ENCODE measurements at places on chromosomes 2 and 18.

GRCh38 chr2:152580714-152581113 lies 136.5 kb downstream of the PRPF40A start:
- DNase-seq, result no peak

GRCh38 chr2:43266711-43267111 lies 40.3 kb upstream of the ZFP36L2 start:
- no peak for DNase-seq

DNA sequence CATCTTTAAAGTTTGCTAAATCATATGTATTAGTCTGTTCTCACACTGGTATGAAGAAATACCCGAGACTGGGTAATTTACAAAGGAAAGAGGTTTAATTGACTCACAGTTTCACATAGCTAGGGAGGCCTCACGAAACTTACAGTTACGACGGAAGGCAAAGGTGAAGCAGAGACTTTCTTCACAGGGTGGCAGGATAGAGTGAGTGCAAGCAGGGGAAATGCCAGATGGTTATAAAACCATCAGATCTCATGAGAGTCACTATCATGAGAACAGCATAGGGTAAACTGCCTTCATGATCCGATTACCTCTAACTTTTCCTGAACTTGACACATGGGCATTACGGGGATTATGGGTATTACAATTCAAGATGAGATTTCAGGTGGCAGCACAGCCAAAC lies 1075.2 kb upstream of the NRXN1 start:
- no peak for DNase-seq

GRCh38 chr18:23964282-23965238 lies 50.0 kb upstream of the TTC39C start:
- peak; percentile 67 for DNase-seq

DNA sequence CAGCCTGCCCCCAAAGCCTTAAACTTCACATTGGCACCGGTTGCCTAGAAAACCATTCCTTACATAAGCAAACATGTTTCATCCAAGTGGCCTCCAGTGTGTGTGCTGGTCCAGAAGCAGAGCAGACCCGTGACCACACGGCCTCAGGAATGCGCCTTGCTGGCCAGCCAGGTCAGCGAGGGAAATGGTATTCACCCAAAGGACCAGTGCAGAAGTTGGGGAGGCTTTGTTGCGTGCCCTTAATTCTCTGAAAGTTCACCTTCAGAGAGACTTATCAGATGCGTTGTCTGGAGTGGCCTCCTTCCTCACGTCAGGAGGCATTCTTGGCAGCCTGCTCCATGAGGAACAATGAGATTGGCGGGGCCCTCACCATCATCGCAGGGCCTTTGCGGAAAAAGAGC lies 25.9 kb downstream of the NRP2 start:
- DNase-seq, result no peak

DNA sequence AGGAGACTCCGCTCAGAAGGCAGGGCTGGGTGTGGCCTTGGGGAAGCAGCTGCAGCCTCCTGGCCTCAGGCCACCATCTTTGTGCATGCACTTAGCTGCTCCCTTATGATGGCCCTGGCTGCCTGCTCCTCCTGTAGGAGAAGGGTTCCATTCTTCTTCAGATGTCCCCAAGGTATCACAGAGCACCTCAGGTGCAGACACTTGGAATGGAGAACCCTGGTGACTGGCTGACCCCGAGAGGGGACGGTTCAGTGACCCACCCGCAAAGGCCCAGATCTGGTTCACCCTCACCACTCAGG lies 9.6 kb downstream of the GPAT2 start:
- no peak for DNase-seq

- DNase-seq, result no peak
These were observed 37.0 kb downstream of the PUM2 start for GRCh38 chr2:20313659-20314058.

GRCh38 chr2:141526760-141527159 lies 604.1 kb downstream of the LRP1B start:
- DNase-seq, result no peak

DNA sequence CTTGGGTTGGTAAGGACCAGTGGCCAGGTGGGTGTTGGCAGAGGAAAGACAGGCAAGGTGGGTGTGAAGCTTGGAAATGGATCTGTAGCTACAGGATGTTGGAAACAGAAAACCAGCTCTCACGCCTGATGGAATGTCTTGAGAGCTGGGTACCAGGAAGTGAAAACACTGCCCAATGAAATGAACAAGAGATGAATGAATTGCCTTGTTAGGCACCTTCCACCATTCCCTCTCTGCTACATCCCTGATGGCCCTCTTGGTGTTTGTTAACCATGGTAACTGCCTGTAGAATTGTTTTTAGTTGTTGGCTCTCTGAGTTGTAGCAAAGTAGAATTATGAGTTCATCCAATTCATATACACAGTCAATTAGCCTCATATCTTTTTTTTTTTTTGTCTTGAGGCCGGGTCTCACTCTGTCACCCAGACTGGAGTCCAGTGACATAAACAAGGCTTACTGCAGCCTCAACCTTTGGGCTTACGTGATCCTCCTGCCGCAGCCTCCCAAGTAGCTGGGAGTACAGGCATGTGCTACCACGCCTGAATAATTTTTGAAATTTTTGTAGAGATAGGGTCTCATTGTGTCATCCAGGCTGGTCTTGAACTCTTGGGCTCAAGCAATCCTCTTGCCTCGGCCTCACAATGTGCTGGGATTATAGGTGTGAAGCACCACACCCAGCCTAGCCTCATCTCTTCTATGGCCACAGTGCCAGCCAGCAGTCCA lies 9.5 kb downstream of the KCMF1 start:
- DNase-seq, result no peak

DNA sequence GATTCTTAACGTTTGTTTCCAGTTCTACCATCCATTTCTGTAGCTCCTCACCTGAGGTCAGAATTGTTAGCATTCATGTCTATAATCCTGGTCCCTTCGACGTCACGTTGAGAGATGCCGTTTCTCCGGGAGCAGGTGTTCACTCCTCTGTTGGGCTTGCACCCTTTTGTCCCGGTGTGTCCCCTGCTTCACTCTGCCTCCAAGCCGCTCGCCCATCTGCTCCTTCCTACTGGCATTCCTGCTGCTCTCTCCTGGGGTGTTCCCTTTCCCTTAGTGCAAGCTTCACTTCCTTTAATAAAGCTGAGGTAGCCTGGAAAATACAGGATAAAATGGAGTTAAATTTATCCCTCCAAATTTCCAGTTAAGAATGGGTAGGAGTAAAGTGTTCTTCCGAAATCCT lies 61.9 kb upstream of the CABYR start:
- DNase-seq, result no peak

- DNase-seq, result no peak
These were observed 321.4 kb downstream of the CYP26B1 start for GRCh38 chr2:71826299-71826698.

- no peak for DNase-seq
These were observed 75.4 kb upstream of the GRB14 start for GRCh38 chr2:164696634-164697033.

- no peak for DNase-seq
These were observed 2.7 kb downstream of the OTX1 start for GRCh38 chr2:63053081-63053888.

DNA sequence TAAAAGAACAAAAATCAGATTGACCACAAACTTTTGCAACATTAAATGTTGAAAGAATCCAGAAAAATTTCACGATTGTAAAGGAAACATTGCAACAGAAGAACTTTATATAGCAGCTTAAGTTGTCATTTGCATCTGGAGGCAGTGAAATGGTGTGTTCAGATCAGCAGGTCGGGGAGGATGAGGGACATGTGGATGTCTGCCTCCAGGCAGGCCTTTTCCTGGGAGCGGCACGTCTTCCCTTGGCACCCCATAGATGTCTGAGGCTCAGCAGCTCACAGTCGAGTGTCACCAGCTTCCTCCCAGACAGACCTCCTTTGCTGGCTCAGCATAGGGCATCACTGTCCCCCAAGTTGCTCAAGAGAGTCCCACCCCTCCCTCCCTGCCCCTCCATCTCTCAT lies 44.3 kb upstream of the ASB1 start:
- no peak for DNase-seq

DNA sequence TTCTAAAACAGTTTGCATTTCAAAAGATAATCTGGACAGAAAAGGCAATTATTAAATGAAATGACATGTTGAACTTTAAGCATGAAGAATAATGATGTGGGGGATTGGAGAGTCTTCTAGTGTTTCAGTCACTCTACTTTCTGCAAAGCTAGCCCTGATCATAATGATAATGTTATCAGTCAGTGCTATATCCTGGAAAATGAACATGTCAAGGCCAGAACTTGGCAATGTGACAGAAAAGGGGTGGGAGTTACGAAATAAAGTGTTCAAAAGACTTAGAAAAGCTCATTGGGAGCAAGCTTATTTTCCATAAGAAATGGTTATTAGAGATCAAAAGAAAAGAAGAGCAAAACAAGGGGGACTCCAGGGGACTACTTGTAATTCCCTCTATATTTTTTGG lies 288.5 kb upstream of the SLC8A1 start:
- no peak for DNase-seq

DNA sequence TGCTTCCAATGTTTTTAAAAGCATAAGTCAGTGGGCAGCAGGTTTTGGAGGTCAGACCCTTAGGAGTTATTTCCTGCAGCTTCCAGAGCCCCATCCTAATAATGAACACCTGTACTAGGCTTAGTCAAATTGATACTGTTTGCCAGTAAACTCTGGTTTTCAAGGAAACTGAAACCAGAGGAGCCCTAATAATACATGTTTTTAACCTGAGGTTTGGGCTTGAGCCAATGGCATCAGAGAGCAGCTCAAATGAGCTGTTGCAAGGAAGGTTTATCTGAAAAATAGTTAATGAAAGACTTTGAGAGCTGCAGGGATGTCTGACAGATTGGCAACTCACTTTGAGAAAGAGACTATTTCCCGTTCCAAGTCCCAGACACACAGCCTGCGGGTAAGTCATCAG lies 54.6 kb downstream of the DCC start:
- no peak for DNase-seq

GRCh38 chr18:7298149-7298548 lies 67.3 kb downstream of the LRRC30 start:
- no peak for DNase-seq

- DNase-seq, result no peak
These were observed 335.4 kb upstream of the CDH2 start for GRCh38 chr18:28512357-28512756.

- DNase-seq, result no peak
These were observed 102.5 kb upstream of the NOSTRIN start for GRCh38 chr2:168699844-168700417.

DNA sequence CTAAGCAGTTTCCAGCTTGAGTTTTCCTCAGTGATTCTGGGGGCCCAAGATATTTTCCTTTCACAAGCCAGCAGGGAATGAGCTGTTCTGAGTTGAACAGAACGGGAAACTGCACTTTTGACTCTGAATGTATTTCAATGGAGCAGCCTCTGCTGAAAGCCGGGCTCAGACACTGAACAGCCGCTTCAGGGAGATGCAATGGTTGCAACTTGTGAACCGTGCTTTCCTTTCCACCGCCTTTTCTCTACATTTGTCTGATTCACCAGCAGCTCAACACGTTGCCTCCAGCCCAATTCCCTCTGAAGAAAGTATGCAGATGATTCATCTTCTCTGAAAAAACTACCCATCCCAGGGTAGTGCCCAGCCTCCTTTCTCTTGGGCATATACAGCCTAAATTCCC lies 119.3 kb upstream of the PKDCC start:
- DNase-seq, result no peak

- no peak for DNase-seq
These were observed 245.5 kb downstream of the MYT1L start for GRCh38 chr2:2085533-2085932.

GRCh38 chr2:196427986-196428634 lies 211.4 kb upstream of the CCDC150 start:
- DNase-seq, result no peak

GRCh38 chr2:188403676-188404075 lies 112.0 kb downstream of the GULP1 start:
- no peak for DNase-seq

DNA sequence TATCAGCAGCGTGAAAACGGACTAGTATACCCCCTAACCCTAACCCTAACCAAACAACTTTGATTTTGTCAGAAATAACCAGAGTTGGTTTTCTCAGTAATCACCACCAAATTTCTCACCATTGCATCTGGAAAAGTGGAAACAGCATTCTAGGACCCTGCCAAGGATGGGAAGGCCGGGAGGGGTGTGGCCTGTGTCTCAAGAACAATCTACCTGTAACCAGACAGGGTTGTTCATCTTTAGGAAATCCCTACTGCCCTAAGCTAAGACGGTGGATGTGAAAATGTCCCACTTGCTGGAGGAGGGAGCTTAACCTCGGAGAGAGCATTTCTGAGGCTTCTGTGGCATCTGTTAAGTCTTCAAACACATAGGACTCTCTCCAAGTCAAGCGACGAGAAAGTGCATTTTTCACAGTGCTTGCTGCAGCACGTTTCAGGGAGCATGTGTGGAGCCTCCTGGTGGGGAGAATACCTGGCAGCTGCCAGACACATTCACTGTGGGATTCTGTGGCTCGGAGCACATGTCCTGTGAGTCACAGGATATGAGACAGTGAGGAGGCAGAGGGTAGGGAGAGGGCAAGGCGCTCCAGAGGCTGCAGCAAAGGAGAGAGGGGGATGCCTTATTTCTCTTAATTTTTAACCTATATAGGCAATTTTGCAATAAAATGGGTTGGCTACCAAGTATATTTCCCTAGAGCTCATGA lies 207.5 kb downstream of the SPP2 start:
- DNase-seq, result no peak

DNA sequence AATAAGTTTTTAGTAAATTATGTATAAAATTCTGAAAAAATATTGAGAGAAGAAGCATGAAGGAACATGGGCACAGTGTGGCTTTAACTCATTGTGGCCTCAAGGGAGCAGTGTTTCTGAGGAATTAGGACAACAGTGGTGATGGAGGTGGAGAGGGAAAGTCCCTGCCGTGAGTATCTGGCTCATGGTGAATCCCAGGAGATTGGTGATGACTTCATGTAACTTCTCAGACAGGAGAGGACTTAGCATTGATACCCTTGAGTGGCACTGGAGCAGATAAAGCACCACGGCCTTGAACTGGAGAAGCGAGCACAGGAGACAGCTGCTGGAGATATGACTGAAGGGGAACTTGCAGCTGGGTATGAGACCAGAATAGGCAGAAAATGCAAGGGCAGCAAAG lies 35.0 kb upstream of the LRP1B start:
- no peak for DNase-seq

DNA sequence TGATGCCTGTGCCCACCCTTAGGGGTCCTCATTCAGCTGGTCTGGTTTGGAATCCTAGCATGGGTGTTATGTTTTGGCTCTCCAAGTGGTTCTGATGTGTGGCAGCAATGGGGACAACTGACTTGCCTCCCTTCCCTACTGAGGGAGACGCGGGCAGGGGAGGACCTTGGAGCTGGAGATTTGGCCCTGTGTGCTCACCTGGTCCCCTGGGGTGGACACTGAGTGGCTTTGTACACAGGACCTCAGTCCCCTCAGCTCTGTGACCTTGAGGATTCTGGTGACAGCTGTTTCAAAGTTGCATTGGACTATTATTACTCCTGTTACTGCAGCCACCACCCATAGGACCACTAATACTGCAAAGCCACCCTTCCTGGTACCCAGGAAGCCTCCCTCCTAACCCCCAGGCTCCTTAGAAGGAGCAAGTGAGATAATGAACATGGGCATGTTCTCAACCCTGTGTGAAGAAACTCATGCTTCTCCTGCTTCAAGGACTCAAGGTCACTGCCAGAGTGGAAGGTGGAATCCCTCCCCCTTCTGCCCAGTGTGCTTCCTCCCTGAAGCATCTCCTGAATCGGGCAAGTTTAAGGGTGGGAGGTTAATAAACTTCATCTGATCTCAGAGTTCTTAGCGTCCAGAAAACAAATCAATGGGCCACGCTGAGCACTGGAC lies 26.5 kb downstream of the TMEM182 start:
- no peak for DNase-seq
